NCI-H526 (cell line): ENCODE measurements at places on chromosomes 1 and 21.

DNA sequence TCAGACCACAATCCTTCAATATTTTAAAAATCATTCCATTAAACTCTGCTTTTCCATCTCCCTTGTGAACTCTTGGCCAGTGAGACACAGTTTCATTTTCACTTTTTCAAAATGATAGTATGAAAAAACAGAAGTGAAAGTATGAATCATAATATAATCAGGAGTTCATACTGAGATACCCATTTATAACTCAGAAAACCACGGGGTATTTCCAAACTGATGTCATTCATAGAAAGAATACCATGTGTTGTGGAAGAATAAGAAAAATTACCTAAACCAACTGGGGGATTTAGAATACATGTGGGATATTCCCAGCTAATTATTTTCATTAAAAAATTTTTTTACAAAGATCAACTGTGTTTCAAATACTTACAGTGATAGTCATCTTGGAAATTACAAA is 149.9 kb downstream of the MRPL39 start:
- DNase-seq: no peak

GRCh38 chr1:175410560-175410959 is 218.0 kb upstream of the KIAA0040 start:
- no peak for DNase-seq

DNA sequence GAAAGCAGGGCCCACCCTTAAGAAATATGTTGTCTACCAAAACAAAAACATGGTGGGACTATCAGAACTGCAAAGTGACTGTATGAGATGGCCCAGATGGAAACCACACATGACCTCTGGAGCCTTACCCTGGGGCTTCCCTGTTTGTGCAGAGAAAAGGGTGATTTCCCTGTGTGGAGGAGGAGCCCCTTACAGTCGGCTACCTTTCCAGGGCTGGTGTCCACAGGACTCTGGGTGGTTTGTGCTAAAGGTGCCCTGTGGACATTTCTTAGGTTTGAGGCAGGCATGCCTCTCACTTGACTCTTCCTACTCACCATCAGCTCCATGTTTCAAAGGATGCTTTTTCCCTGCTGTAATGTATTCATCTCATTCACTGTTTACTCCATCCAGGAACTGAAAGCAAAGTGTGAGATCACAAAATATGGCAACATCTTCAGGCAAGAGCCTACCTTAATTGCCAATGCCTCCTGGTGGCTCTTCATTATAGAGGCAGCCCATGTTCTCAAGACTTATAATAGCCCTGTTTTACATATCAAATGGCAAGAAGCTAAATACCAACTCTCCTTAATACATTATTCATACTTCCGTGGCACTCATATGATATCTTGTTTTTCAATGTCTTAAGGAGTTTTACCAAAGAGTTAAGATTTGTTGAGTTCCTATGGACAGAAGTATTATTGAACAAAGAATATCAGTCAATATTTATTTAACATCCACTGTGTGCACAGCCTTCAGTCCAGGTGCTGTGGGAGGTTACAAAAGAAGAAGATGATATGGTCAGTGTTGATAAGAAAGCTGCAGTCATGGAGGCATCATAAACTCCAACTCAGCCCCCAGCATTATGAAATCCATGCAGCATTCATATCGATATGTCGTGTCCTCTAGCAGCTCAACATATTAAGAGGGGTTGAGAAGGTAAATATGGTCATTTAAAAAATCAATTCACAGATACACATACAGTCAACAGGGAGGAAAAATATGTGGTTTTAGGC is 15.5 kb upstream of the TFF3 start:
- no peak for DNase-seq

DNA sequence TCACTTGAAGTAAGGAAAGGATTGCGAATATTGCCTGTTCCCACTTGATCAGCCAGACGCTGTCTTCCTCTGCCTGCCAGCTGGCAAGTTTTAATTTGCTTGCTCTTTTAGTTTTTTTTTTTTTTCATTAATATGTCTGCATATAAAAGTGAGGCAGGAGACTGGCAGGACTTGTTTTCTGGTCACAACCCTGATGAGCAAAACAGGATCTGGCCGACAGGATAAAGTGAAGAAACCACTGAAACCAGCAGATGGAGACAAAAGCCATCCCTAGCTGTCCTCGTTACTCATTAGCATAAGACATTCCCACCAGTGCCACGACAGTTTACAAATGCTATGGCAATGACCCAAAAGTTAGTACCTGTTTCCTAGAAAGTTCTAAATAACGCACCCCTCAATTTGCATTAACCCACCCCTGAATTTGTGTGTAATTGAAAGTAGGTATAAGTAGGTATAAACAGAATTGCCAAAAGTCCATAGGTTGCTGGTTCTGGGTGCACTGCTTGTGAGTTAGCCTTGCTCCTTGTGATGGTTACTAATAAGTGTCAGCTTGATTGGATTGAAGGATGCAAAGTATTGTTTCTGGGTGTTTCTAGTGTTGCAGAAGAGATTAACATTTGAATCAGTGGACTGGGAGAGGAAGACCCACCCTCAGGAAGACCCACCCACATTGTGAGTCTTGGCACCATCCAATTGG is 60.8 kb downstream of the ZNF684 start:
- DNase-seq: peak; percentile 73
